Stimulated activated naive CD8-positive, alpha-beta T cell treated with anti-CD3 and anti-CD28 coated beads, Interleukin-15, Interleukin-2, amounts not matched to agents 100 U/mL and 50 U/mL, for 24 hours (primary cell): ENCODE measurements at places on chromosomes 7 and 10.

- no peak for DNase-seq
Observed at GRCh38 chr10:29253690-29254029, 35.2 kb upstream of the LYZL1 start.

GRCh38 chr7:12974451-12975166 lies 287.2 kb downstream of the ARL4A start:
- DNase-seq: no peak

GRCh38 chr10:35399414-35400009 lies 63.2 kb downstream of the CCNY start:
- no peak for DNase-seq

- DNase-seq: no peak
Observed at GRCh38 chr7:73681031-73681430, 2.2 kb downstream of the DNAJC30 start.

- no peak for DNase-seq
Observed at GRCh38 chr7:24199978-24200377, 84.0 kb upstream of the NPY start.

- no peak for DNase-seq
Observed at GRCh38 chr7:63008366-63008765, 990.3 kb upstream of the ZNF722 start.

DNA sequence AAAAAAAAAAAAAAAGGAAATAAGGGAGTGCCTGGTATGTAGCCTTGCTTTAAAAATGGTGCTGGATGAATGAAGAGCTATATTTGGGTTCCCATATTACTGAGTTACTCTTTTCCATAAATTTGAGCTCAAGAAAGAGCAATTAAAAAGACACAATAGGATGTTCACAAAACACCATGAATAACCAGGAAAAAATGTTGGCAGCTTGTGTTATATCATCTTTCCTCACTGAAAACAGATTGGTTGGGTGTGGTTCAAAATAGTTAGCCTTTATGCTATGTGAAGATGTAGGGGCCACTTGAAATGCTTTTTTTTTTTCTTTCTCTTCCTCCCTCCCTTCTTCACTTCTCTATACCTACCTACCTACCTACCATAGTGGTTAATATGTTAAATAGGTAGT lies 256.9 kb downstream of the STK31 start:
- no peak for DNase-seq
